Activated CD4-positive, alpha-beta T cell treated with anti-CD3 and anti-CD28 coated beads for 36 hours (primary cell): ENCODE measurements at places on chromosomes 4 and X.

GRCh38 chrX:148501386-148502066 lies 1.1 kb downstream of the AFF2 start:
- DNase-seq, result peak; percentile 37

- DNase-seq, result no peak
These were observed 91.9 kb upstream of the MAPK10 start for GRCh38 chr4:86451560-86452330.

GRCh38 chrX:14003028-14003427 lies 26.7 kb downstream of the GEMIN8 start:
- no peak for DNase-seq

DNA sequence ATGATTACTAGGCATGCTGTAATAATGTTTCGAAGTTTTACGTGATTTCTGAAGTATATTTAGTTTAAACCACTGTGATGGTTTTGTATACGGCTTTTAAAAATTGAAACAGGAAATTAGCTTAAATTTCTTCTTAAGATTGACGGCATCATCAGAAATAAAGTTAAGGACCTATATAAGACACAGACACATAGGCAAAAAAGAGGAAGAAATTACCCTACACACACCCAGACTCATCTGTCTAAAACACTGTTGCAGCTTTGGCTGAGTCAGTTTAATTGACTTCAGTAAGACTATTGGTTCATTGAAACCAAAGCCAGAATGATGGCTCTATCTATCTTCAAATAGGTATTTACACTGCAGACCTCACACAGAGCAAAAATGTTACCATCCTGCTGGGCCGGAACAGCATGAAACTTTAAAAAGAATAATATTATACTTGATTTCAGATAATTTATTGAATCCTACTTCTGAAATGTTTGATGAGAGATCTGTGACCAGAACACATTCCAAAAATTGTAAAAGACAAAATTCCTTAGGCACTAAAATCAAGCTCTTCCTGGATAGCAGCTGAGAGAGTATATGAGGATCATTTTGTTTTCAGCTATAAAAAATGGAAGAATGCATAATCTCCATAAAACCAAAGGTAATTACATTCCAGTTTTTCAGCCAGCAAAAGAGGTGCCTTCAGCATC lies 4.5 kb downstream of the HHIP start:
- no peak for DNase-seq

GRCh38 chrX:65463550-65463949 lies 71.0 kb downstream of the LAS1L start:
- DNase-seq, result no peak

- no peak for DNase-seq
These were observed 112.5 kb downstream of the C4orf51 start for GRCh38 chr4:145792429-145792828.

DNA sequence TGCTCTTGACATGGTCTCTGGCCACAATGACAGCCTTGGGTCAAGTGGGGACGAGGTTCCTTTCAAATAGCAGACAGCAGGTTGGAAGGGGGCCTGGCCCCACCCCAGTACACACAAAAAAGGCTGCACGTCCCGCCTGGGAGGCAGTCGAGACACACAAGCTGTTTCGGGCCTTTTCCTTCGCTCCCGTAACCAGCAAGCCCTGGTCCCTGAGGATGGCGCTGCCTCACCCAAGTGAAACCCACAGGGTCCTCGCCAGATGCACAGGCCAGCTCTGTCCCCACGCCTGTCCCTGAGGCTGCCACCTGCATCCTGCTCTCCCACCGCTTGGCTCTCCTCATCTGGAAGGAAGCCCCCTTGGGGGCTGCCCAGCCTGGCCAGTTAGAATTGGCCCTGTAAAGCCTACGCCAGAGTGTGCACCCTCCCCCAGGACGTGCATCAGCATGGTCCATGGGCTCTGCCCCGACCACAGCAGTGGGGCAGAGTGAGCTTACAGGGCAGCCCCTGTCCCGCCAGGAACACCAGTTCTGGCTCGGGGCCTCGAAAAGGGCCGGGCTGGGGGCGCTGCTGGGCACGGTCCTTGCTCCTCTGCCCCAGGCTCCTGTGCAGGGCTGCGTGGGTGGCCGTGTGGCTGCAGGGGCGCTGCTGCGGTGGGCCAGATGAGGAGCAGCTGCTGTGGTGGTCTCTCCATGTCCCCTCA lies 2.0 kb downstream of the CPLX1 start:
- DNase-seq, result no peak

- no peak for DNase-seq
These were observed 146.4 kb upstream of the DIAPH2 start for GRCh38 chrX:96538104-96538725.

DNA sequence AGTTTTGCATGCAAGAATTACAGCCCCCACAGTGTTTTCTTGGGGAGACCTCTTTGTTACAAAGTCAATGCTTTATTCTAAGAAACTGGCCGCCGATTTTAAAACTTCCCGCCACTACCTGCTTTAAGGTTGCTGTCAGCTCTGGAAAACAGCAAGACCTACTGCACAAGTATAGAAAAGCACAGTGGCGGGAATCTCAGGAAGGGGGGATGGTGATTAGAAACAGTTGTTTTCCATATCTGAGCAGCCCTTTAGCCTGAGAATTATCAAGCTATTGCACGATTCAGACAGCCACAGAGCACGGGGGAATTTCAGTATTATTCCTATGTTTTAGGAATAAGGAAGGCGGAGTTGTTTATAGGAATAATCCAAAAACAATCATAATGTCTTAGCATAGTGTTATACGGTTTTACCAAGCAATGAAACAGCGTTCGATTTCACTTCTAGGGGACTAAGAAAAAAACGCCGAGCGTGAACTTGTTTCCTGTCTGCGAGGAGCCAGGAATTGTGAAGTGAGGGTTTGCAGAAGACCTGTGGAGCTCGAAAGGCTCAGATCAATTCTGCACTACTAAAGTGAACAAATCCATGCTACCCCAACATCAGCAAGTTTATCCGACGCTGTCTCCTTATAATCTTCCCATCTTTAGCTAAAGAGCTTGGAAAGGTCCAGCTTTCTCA lies 81.3 kb downstream of the HMGN5 start:
- DNase-seq, result no peak

- DNase-seq, result no peak
These were observed 28.4 kb downstream of the KLF3 start for GRCh38 chr4:38692421-38692820.

GRCh38 chr4:182245541-182246215 lies 2.5 kb downstream of the TENM3 start:
- DNase-seq, result no peak

- peak; percentile 52 for DNase-seq
These were observed 393 bp downstream of the SH3KBP1 start for GRCh38 chrX:19886883-19887531.

GRCh38 chr4:107629318-107629717 lies 90.7 kb downstream of the PAPSS1 start:
- no peak for DNase-seq

- no peak for DNase-seq
These were observed 104.4 kb downstream of the PJA1 start for GRCh38 chrX:69060631-69061408.

DNA sequence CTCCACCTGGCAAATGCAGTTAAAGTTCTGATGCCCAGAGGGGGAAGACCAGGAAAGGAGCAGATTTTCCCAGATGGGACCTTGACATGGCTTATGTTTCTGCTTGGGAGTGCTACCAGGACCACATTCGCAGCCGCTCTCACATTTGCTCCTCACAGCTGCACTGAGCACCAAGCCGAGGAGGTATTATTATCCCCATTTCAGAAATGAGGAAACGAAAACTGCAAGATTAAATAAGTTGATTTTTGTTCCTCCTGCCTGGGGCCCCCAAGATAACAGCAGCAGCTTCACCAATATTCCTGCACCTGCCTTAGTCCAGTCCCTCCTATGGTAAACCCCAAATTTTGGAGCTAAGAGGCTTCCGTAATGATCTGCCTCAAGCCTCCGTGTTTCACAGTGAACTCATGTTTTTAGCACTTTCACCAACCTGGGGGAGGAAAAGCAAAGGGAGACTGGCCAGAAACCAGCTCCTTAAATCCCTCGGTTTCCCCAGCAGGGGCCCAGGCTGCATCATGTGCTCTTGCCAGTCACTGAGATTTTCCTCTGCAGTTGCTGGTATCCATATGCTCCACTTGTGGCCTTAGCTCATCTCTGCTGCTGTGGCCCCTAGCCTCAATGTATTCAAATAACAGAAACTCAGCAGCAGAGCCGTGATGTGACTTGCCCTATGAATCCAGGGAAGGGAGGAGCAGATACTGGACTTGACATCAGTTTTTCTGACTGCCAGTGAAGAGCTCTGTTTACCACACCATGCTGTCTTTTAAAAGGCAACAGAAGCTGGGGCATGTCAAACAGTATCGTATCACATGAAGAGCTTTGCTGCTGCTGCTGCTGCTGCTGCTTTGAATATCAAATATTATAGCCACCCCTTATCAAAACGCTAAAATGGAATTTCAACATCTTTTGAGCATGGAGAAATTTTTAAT lies 95.5 kb upstream of the KLHL13 start:
- no peak for DNase-seq

DNA sequence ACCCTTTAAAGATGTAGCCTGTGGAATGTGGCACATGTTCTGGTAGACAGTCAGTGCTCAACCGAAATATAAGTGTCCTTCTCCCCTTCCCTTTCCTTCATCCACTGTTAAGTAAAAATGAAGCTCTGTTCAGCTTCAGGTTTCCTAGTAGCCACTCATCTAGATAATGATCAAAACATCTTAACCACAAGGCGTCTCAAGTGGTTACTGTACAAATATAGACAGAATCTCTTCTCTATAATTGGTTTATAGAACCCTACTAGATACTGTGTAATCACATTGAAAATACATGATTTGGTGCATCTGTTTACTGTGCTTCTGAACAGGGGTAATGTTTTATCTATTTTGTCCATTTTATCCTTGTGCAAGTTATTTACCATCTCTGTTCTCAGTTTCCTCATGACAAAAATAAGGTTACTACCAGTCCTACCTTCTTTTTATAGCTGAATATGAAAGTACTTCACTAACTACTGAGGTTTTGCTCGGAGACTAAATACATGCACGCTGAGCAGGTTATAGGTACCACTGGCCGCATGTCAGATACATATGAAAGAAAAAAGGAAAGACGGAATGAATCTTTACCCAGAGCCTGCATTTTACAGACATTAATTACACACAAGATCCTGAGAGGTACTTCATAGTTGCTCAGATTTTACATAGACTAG lies 20.3 kb upstream of the SLC25A4 start:
- DNase-seq, result no peak

GRCh38 chr4:155506745-155507144 lies 130.0 kb upstream of the MAP9 start:
- DNase-seq, result no peak

GRCh38 chrX:123186801-123187200 lies 2.7 kb downstream of the GRIA3 start:
- no peak for DNase-seq

DNA sequence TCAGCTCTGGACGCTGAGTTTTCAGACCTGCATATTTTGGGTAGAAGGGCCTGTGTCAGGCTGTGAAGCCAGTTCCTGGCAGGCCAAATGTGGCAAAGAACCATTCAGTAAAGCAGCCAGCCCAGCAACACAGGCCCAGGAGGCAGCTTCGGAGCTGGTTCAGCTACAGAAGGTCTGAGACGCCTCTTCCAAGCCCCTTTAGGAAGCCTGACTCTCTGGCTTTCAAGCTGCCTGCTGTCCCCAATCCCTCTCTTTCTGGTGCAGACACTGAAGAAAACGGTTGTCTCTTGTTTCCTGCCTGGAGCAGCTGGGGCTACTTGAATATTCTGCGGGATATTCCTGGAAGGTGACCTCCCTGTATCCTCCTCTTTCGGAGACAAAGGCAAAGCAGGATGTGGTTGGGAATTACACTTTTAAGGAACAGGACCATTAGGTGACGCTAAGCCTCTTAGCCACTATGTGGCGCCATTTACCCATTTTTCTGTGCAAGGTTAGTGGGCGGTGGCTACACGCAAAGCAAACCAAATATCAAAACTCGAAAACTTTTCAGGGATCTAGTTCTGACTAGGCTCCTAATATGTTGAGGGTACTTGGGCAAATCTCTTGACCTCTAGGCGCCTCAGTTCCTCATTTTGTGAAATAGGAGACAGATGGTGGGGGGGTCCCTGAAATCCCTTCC lies 47.2 kb upstream of the LAS1L start:
- DNase-seq, result peak; percentile 70

DNA sequence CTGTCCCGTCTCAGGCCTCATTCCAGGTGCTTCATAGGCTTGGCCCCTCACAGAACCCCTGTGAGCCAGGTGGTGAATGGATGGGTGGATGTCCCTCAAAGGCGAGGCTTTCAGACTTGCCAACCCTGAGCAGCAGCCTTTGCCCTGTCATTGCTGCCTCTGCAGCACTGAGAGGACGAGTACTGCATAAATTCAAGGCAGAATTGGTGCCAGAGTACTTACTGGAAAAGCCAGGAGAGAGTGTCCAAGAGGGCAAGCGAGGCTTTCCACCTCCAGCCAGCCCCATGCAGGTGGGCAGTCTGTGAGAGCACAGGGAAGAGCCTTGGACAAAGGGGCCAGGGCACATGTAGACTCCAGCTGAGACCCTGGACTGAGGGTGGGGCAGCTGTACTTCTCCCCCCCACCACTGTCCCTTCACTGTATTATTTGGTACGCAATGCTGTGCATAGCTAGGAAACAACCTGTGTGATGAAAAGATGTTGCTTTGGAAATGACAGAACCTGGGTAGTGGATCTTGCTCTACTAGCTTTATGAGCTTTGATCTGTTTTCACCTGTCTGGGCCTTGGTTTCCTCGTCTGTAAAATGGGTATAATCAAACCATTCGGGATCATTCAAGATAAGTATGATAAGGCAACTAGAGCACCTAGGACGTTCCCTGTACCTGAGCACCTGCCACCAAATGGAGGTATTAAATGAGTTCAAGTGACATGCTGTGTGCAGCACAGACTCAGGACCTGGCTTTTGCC lies 224.9 kb upstream of the PSAPL1 start:
- no peak for DNase-seq

DNA sequence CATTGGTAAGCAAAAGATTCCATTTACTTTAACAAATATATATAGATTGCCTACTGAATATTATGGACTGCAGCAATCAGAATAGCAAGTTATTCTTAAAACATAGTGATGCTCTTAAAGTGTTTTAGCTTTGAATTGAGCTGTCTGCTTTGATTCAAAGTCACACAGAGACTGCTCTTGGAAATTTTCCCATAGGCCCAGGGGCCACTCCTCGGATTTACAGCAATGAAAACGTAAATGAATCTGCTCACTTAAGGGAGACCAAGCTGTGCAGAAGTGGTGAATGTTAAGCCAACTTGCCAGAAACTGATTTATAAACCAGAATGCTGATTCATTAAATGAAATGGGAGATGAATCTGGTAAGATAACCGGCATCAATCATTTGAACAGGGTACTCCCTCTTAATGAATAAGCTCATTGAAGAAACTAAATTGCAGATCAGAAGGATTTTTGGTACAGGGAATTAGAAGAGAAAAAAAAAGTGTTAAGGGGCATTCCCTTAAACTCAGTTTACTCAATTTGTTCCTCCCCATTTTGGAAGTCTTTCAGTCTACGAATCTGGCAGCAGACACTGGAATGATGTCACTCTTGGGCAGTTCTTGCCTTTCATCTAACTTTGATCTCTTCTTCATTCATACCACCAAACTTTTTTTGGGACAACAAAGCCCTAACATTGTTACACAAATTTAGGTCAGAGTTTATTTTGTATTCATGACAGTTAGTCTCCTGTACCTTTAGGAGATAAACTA lies 363.3 kb upstream of the MAGEB2 start:
- no peak for DNase-seq
